ENCODE measurements at places on chromosomes 6 and 20.

GRCh38 chr20:20452254-20452676 is 84.4 kb downstream of the INSM1 start:
- DNase-seq, result no peak

- DNase-seq, result no peak
Observed at GRCh38 chr20:54209216-54209813, 1.4 kb downstream of the PFDN4 start.

GRCh38 chr20:53149890-53150205 is 177.7 kb downstream of the TSHZ2 start:
- no peak for DNase-seq

DNA sequence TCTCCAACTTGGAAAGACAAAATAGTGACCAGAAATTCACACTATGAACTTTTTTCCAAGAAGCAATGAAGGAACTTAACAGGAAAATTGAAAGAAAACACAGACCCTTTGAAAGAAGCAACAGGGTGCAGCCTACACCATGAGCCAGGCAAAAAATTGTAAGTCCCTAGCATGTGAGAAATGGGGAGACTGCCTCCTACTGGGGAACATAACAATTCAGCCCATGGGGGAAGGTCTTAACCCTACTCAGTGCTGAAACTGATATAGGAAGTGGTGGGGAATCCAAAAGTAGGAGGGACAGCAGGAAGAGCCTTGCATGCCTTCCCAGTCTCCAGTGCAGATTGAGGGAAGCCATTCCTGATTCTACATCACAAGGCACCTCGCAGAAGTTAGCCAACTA is 235.1 kb upstream of the UFL1 start:
- no peak for DNase-seq

DNA sequence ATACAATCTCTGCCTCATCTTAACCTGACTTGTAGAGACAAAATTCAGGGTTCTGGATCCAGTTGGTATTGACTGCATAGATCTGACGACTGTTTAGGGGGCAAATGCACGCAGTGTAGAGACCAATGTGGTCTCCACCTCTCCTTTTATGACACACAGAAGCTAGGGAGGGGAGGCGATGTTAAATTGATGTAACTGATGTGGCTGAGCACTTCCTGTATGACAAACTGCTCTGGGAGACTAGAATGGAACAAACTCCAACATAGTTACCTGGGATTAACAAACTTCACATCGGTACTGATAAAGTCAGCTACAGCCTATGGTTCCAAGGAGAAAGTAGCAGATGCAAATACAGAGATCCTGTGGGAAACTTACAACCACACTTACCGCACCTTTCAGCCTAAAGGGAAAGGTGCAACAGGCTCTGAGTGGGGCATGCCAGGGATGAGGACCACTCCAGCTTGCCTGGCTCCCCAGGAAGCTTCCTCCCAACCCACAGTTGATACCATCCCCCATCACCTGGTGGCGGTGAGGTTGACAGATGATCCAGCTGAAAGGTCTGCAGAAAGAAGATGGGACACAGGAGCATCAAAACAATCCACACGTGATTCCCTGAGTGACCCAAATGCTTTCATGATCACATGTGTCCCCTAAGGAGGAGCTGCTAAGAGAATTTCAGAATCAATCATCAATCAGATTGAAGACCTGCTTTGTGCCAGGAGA is 60.6 kb upstream of the MRPS10 start:
- no peak for DNase-seq

DNA sequence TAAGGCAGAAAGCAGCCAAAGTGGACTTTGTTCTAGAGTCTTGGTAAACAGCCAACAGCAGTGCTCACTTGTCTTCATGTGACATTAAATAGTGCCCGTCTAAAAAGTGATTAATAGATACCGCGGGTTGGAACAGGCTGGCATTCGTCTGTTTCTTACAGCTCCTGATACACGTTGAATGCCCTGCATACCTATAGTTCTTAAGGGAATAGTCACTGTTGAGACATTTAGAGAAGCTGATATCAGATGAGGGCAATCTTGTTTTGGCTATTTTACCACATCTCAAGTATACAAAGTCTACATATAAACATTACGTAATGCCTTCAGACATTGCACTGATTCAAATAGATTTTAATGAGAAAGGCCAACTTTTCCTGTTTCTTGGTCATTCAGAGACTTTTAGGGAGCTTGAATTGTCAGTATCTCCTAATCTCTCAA is 374.9 kb upstream of the FLRT3 start:
- no peak for DNase-seq

DNA sequence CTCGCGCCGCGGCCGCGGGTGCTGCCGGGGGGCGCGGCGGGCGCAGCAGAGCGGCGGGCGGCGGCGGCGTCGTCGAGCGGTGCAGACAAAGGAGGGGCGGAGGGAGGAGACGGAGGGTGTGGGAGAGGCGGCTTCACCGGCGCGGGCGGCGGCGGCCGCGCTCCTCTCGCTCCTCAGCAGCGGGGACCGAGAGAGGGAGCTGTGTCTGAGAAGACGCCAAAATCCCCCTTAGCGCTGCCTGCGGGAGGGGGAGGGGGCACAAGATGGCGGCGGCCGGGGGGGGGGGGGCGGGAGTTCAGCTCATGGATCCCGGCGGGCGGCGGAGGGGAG is 296 bp downstream of the ADNP start:
- no peak for DNase-seq

GRCh38 chr6:48983377-48983776 is 479.7 kb downstream of the MMUT start:
- no peak for DNase-seq
